Midbrain (tissue), 1 donor: ENCODE measurements at places on chromosomes 7 and 10.

DNA sequence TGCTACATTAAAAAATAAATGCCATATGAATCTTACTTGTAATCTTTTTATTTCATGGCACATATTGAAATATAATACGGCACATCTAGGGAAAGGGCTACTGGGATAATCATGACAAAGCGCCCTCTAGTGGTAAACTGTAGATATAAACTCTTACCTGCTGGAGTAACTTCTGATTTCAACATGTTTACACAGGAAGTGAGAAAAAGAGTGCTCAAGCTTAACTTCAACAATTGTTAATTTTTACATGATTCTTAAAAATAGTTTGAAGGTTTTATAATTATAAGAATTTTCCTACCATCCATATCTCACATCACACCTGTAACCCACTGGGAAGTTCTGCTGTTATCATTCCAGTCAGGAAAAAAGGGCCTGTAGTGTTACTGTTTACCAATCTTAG is 2.0 kb upstream of the HEPACAM2 start:
- DNase-seq = peak; percentile 34

GRCh38 chr10:101112799-101113594 is 18.1 kb upstream of the TLX1 start:
- DNase-seq = no peak

DNA sequence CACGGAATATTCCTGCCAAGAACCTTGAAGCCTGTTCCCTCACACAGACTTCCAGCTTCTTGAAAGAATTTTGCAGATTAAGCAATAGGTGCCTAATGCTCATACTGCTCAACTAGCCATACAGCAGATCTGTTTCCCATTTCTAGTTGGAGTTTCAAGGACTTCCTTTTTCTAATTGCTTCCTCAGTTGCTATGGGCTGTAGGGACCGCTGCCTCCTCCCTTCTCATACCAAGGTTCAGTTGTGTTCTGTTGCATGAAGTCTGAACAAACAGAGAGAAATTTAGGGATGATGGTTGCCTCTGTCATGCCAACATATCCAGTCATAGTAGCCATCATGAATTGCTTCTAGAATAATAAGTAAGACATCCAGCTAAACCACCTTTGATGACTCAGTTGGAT is 6.8 kb downstream of the ITGA8 start:
- no peak for DNase-seq

- DNase-seq = peak; percentile 81
Observed at GRCh38 chr10:59177031-59177797, 771 bp downstream of the PHYHIPL start.

GRCh38 chr10:12308057-12308456 is 41.3 kb upstream of the CAMK1D start:
- DNase-seq = no peak

DNA sequence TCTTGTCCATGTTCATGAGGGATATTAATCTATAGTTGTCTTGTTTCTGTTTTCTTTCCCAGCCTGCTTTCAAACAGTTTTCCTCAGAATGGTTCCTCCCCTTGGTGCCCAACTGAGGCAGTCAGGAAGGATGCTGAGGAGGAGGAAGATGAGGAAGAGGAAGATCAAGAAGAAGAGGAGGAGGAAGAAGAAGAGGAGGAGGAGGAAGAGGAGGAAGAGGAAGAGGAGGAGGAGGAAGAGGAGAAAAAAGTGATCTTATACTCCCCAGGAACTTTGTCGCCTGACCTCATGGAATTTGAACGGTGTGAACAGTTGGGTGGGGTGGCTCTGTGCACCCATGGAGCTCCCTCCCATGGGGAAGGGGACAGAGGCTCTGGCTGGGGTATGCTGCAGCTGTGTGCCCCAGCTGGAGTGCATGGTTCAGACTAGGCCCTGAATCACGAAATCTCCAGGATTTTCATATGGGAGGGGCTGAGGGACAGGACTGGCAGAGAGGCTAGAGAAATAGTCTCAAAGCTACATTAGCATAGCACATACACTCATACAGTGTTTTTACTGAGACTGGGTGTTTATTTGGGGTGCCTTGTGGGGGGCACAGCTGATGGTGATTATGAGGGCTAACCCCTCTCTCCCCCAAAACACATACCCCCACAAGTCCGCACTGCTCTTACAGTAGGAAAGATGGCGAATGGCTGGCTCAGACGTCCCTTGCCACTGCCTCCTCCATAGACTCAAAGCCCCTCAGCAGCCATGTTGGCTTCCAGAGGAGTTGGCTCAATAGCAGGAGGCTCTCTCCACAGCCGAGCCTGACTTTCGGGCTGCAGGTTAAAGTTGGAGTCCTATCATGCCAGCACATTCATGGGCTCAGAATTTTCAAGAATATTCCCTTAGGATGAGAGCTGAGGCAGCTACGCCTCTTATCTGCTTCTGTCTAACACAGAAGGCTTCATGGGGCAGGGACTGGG is 11.9 kb downstream of the STRA8 start:
- DNase-seq = no peak

DNA sequence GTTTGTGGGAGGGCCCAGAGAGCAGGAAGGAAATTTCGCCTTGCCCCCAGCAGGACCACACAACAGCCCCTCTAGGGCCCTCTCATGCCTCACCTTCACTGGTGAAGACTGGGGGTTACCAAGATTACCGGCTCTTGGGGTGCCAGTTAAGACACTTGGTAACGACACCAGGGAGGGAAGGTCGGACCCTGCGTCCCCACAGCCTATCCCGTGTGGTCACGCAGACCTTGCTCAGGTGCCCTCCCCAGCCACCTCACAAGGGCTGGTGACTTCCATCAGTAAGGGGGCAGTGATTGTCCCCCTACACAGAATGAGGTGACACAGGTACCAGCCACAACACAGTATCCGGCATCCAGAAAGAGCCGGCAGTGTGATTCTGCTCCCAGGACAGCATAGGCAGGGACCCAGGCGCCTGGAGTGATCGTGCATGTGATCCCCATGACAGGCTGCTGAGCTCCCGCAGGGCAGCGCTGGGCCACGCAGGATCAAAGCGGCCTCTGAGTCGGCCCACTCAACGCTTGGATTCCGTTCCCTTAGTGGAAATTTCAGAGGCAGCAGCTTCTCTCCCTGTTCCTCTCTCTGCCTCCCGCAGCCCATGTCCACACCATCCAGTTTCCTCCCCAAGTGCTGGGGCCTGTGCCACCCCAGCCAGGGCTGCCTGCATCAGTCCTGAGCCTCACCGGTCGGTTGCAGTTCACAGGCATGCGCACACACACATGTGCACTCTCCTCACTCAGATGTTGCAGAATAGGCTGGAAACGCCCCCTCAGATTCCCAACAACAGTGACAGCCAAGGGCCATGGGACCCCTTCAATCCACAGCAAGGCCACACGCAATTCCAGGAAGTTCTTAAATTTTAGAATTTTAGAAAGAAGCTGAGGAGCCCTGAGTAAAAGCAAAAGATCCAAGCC is 35.8 kb downstream of the CAMK2B start:
- peak; percentile 17 for DNase-seq

- no peak for DNase-seq
Observed at GRCh38 chr10:28201410-28202400, 101.2 kb downstream of the MPP7 start.
